ENCODE measurements at places on chromosomes 3 and 15.
A peak's percentile ranks its signal among the peaks of the same experiment; 100 is the strongest.

DNA sequence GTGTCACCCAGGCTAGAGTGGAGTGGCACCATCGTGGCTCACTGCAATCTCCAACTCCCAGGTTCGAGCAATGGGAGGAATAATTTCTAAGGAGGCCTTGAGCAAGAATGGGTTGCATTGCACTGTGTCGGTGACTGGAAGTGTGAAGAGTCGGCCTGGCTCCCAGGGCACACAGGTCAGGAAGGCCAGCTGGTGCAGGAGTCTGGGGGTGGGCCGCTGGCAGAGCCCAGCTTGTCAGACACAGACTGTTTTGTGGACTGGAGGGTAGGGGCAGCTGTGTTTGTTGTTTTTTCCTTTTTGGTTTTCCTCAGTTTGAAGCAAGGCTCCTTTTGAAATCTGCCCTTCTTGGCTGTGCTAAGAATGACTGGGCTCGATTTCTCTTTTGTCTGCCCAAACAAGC, 66.2 kb downstream of the ITGA11 start:
- no peak for DNase-seq

DNA sequence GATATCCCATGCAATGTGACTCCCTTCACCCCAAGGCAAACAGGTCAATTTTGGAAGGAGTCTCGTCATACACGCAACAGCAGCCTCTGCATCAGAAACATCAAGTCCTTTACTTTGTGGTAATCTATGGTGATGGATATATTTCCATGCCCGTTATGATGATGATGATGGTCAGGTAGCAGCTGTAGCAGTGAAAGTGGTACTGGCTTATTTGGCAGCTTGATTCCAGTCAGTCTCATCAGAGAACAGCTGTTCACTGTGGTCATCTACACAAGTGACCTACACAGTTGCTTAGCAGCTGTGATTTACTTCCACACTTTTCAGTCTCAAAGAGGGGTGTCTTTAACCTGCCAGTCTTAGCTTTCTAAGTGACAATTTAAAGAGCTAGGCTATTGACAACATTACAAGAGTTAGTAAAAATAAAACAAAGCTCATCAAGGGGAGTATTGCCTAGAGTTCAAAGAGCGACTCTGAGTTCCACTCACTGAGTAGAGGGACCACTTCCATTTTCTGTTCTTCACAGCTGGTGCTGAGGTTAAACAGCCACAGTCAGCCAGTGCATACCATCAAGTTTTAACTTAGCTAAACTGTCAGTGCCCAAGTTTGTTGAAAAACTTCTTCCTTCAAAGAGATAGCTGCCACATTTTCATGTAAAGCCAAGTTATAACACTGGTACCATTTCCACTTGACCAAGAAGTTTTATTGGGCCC, 587.4 kb upstream of the KCNMB2 start:
- DNase-seq = no peak

GRCh38 chr3:41176596-41176995, 22.7 kb upstream of the CTNNB1 start:
- DNase-seq = no peak

- no peak for DNase-seq
Measured at GRCh38 chr3:195524171-195524896, 18.8 kb downstream of the PPP1R2 start.

GRCh38 chr3:148078658-148079057, 619.0 kb upstream of the AGTR1 start:
- DNase-seq = no peak

- DNase-seq = no peak
Measured at GRCh38 chr3:193028258-193028657, 110.6 kb upstream of the MB21D2 start.

- DNase-seq = no peak
Measured at GRCh38 chr15:75350601-75351361, 3.9 kb downstream of the NEIL1 start.

DNA sequence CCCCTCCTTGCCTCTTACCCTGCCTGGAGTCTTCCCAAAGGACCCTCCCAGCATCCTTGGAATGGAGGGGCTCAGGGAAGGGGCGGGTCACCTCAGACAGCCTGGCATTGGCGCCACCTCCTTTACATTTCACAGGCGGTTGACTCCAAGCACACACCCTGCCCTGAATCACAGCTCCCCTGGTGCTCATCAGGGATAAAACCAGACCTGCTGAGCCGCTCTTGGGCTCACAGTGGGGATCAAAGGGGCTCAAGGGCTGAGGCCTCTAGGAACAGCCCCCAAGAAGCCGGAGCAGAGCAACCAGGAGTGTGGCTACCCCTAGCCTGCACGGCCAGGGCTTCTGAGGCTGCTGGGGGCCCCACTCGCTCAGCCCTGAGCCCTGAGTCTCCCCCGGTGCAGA, 16.6 kb downstream of the LINGO1 start:
- DNase-seq = no peak

- DNase-seq = no peak
Measured at GRCh38 chr15:40567111-40567510, 2.0 kb upstream of the RPUSD2 start.

DNA sequence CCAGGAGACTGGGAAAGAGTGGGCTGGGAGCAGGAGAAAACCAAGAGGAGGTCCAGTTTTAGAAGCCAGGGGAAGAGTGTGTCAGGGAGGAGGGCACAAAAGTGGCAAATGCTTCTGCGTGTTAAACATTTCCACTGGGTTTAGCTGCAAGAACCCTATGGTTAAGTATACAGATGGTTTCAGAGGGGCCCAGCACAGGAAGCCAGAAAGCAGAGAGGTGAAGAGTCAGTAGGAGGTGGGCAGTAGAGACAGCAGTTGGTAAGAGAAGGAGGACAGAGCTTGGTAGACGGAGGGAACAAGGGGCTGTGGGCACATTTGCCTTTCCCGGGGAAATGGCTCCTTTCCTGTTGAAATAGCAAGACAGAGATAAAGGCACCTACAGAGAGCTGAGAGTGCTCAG, 133.8 kb downstream of the EPHB1 start:
- no peak for DNase-seq

- no peak for DNase-seq
Measured at GRCh38 chr3:41348401-41348800, 149.1 kb downstream of the CTNNB1 start.

GRCh38 chr15:101100118-101100517, 151.7 kb downstream of the CHSY1 start:
- no peak for DNase-seq

DNA sequence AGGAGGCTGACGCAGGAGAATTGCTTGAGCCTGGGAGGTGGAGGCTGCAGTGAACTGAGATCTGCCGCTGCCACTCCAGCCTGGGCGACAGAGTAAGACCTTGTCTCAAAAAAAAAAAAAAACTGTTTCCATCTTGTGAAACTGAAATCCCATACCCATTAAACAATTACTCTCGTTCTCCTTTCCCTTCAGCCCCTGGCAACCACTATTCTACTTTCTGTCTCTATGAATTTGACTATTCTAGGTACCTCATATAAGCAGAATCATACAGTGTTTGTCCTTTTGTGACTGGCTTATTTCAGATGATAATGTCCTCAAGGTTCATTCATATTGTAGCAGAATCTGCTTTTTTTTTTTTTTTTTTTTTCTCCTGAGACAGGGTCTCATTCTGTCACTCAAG, 51.5 kb upstream of the UBE2E1 start:
- no peak for DNase-seq

- no peak for DNase-seq
Measured at GRCh38 chr15:52657338-52657737, 21.9 kb downstream of the ATOSA start.

DNA sequence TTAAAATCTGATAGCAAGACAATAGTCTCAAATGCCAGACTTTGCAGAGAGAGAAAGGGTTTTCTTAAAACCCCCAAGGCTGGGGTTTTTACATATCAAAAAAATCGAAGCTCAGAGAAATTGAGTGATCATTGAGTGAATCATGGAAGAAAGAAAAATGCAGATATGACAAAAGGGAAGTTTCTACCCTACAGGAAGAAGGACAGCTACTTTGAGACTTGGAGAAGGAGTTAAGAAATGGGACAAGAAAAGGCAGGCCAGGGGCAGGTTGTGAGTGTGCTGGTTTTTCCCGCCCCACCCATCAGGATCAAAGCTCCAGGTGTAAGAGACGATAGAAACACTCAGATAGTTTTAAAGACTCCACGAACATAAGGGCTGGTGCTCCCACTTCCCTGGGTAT, 18.6 kb downstream of the TMEM158 start:
- DNase-seq = no peak

GRCh38 chr3:113660458-113660857, 36.0 kb downstream of the USF3 start:
- no peak for DNase-seq

- DNase-seq = no peak
Measured at GRCh38 chr3:10170915-10171478, 6.3 kb downstream of the IRAK2 start.

GRCh38 chr3:47056705-47057104, 77.2 kb downstream of the NBEAL2 start:
- no peak for DNase-seq

DNA sequence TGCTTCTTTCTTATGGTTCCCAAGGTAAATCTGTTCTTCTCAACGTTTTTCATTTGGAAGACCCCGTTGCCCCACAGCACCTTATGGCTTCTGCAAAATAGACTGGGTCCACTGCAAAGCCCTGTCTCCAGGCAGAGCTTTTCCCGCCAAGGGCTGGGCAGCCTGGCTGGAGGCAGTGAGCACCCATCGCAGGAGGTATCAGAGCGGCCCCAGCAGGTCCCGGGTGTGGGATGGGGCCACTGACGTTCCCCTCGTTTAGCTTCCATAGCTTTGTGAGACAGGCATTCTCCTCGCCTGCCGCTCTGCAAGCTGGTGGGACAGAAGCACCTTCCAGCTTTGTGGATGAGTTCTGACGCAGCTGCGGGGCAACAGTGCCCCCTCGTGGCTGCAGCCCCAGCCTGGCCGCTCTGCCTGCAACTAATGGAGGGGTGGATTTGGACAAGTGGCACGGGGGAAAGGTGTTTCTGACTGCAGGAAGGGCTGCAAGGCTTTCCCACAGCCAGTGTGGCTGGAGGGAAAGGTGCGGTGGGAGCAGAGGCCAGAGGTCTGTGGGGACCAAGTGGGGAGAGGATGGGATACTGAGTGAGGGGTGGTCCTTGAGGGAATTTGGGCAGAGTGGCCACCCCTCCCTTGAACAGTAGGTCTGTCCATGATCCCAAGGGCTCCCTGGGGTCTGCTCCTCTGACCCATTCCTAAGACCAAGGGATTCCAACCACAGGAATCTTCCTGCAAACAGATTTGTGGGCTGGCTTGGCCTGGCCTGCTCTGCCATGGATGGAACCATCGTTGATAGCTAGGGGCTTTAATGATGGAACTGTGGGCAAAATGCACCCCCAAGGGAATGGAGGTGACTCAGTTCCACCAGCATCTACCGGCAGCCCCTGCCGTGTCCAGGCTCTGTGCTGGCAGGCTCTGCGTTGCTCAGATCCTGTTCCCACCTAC, 99.4 kb downstream of the FBLN2 start:
- peak; percentile 88 for DNase-seq

GRCh38 chr3:61955483-61955882, 394.1 kb downstream of the PTPRG start:
- no peak for DNase-seq

- no peak for DNase-seq
Measured at GRCh38 chr3:99943931-99944761, 126.5 kb downstream of the CMSS1 start.

- DNase-seq = no peak
Measured at GRCh38 chr15:67803299-67803698, 22.0 kb upstream of the SKOR1 start.

DNA sequence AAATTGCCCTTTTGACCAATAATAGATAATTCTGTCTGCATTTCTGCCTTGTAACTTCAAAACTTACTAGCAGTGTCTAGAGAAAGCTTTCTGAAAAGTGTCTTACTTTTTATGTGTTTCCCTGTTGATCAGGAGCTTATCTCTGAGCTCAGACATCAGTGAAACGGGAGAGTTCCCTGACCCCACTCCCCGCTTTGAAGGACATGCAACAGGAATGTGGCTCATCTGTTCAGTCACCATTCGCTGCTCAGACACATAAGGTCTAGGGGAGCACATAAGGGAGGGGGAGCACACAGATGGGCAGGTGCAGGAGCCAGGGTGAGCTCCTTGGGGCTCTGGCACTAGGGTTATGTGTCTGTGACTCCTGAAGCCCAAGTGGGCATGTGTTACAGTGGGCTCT, 205.0 kb downstream of the FEZF2 start:
- no peak for DNase-seq

- no peak for DNase-seq
Measured at GRCh38 chr3:55162031-55162795, 234.4 kb upstream of the LRTM1 start.

- no peak for DNase-seq
Measured at GRCh38 chr15:32119286-32119685, 89.0 kb downstream of the CHRNA7 start.

GRCh38 chr3:127524296-127524896, 66.1 kb downstream of the TPRA1 start:
- no peak for DNase-seq

- DNase-seq = no peak
Measured at GRCh38 chr15:70560617-70561328, 202.6 kb downstream of the UACA start.

DNA sequence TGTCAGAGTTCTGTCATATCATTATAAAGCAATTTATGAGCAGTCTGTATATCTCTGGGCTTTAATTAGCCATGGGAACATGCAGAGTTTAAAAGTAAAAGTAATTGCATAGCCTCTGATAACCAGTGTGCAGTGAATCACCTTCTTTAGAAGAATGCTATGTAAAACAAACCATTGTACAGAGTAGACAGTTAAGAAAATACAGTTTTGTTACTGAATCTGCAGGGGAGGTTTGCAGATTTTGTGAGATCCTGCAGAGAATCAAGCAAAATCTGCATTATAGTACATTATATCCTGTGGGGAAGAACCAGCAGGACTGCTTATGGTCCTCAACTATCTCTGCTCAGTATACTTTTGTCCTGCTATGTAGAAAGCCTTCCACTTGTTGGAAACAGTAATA, 396.2 kb upstream of the NAALADL2 start:
- DNase-seq = no peak

DNA sequence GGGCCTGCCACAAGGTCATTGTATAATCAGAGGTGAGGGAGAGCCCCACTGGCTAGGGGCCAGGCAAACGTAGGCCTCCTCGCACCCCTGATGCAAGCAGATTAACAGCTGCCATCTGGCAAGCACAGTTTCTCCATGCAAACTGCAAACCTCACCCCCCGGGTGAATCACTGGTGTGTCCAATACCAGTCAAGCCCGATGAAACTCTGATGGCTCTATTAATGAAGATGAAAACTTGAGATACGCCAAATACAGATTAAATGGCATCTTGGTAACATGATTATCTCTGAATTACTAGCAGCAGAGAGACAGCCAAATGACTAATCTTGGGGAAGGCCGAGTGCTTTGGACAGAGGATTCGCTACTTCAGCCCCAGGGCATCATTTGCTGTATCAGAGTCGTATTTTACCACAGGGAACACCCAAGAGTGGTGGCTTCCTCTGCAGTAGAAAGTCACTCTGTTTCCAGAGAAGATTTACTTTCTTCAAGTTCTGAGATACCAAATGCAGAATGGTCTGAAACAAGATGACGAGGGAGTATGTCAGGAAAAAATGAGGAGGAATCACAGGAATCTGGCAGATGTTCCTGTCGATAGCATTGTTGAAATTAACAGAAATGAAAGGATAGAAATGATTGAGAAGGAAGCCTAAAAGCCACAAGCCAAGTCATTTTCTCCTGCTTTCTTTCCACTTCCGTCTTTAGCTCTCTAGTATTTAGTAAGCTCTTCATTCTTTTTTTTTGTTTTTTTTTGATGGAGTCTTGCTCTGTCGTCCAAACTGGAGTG, 96.2 kb upstream of the NR2F2 start:
- no peak for DNase-seq

- no peak for DNase-seq
Measured at GRCh38 chr15:29612096-29612495, 210.2 kb downstream of the TJP1 start.

- DNase-seq = no peak
Measured at GRCh38 chr3:161035711-161036110, 69.4 kb downstream of the B3GALNT1 start.

Measured in GM10248 (cell line).